ENCODE measurements at places on chromosomes 1 and 21.
A peak's percentile ranks its signal among the peaks of the same experiment; 100 is the strongest.

- DNase-seq = no peak
Observed at GRCh38 chr1:15797614-15798390, 9.6 kb downstream of the UQCRHL start.

DNA sequence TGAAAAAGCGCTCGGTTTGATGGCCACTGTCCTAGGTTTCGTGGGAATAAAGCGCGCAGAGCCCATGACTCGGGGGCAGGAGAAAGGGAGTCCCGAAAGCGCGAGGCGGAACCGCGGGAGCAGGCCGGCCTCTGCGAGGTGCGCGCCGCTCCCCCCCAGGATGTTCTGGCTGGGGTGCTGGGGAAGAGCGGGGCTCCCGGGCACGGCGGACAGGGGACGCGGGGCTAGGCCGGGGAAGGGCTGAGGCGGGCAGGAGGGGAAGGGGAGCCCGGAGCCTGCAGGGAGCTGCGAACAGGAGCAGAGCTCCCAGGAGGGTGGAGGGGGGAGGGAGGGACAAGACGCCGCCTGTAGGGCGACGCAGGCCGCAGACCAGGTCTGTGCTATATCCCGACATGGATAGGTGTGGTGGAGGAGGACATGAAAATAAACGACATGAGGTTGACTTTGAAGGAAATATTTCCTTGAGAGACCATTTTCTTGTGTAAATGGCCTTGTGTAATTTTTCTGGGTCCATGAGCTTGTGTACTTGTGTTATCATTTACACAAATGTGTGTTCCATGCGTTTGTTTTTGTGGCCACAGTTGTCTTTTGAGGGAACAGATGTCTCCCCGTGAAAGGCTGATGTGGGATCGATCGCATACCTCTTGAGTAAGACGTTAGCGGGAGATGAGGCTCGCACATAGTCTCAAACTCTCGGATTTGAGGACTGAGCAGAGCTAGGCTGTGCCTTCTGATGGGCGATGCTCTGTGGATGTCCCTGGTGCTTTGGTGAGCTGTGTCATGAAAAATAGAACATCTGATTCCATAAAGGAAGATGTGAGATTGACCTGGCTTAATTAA lies 1.3 kb downstream of the PCNT start:
- DNase-seq = no peak

GRCh38 chr1:21926814-21927532 lies 10.1 kb downstream of the HSPG2 start:
- no peak for DNase-seq

DNA sequence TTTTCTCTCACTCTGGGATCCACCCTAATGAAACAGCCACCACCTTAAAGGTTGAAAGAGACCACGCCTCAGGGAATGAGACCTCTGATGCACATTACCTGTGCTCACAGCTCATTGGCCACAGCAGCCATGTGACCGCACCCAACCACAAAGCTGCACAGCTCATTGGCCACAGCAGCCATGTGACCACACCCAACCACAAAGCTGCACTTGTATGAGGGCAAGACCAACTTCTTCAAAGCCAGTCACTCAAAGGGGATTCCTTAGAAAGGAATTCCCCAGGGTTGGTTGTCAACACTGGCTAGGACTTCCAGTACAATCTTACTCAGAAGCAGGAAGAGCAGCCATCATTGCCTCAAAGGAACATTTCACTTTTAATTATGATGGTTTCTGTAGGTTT lies 43.6 kb upstream of the PDE9A start:
- DNase-seq = no peak

- no peak for DNase-seq
Observed at GRCh38 chr1:5836776-5837440, 155.3 kb downstream of the NPHP4 start.

- DNase-seq = no peak
Observed at GRCh38 chr1:234840253-234840652, 230.3 kb upstream of the IRF2BP2 start.

DNA sequence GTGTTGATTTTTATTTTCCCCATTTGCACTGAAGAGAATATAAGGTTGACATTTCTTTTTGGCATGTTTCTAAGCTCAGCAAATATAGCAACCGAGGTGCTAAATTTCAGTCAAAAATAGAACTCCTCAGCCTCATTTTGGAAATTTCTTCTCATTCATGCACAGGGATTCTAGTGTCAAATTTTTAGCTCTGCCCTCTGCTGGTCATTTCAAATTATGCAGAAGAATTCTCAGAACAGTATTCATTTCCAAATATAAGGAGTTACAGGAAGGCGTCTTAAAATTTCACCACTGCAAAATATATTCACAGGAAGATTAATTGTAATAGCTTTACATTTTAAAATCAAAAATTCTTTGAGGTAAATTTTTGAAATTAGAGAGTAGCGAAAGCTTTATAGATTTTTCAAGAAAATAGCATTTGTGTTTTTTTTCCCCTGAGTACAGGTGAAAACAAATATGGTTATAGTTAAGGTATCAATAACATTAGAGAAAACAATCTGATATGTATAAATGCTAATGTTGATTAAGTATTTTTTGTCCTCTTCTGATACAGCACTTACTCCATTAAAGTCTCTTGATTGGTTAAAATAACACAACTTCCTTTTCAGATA lies 57.9 kb downstream of the FMN2 start:
- no peak for DNase-seq

DNA sequence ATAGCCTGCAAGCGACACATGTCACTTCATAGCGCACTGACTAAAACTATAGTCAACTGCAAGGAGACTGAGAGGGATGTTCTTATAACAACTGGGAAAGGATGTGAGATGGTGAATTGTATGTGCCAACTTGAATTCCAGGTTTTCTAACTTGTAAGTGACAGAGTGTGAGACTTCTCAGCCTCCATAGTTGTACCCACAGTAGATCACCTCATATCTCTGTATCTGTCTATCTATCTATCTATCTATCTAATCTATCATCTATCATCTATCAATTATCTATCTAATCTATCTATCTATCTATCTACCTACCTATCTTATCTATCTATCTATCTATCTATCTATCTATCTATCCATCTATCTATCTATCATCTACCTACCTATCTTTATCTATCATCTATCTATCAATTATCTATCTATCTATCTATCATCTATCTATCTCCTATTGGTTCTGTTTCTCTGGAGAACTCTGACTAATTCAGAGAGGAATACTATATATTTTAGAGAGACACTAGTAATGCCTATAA lies 162.3 kb downstream of the CTH start:
- no peak for DNase-seq

- no peak for DNase-seq
Observed at GRCh38 chr1:192802406-192802805, 6.4 kb upstream of the RGS2 start.

DNA sequence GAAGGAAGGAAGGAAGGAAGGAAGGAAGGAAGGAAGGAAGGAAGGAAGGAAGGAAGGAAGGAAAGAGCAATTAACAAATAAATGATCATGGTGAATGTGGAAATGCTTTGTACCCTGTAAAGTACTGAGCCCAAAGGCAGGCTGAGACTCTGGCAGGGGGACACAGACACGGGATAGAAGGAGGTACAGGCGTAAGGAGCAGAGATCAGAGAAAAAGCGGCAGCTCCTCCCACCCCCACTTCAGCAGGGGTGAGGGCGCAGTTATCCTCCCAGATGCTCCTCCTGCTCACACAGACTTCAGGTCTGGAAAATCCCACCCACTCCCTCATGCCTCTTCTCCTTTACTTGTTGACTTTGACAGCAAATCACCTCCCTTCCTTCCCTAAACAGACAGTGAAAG lies 464.5 kb downstream of the MATN1 start:
- no peak for DNase-seq

GRCh38 chr1:205495237-205495823 lies 9.1 kb upstream of the CDK18 start:
- no peak for DNase-seq

DNA sequence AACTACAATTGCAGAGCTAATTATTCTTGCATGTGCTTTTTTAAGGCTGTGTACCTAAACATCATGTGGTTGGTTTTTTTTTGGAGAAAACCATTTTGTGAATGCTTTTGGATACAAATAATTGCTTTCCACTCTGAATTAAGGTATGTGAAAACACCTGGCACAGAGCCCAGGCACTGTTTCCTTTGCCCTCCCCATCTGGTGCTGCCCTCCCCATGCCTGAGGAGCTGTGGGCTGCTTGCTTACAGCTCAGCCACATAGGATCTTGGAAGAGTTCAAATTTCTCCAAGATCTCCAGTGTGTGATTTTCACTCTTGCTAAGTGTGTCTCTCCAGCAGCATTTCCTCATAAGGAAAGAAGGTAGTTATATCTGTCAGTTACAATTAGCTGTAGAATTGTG lies 27.8 kb downstream of the DNM3 start:
- no peak for DNase-seq

GRCh38 chr1:6180268-6180706 lies at the start of gene CHD5:
Gene CHD5, minus strand, starts transcription at chr1:6180321. Its CDS starts 298 bp downstream, at chr1:6180023.
- no peak for DNase-seq

DNA sequence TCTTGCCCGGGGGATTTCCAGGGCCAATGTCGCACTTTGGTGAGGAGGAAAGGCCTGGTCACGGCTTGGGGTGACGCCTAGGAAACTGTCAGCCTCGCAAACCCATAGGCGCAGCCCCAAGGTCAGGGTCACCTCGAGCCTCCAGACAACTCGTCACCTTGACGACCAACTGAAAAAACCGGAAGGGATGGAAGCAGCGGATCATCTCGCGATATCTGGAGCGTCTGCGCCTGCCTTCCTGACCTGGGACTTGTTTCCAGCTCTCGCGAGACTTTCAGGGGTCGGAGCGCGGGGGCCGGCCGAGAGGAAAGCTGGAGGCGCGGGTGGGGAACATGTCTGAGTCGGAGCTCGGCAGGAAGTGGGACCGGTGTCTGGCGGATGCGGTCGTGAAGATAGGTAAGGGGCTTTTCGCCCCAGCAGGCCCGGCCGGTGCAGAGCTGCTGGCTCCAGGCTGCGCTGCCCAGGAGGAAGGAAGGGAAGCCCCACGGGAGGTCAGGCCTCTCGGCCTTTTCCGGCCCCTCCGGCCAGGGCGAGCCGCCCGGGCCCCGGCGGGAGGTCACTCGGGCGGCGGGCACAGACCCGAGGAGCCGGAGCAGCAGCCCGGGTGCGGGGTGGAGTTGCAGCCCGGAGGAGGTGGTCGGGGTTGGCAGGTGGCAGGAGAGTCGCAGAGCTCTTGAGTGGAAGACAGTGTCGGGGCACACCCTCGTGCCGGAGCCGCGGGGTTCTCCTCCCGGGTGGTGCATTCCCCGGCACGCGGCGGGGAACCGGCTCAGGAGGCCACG lies 47.2 kb upstream of the NBL1 start:
- DNase-seq = peak; percentile 39

GRCh38 chr1:30140566-30140965 lies 582.8 kb downstream of the MATN1 start:
- DNase-seq = no peak

DNA sequence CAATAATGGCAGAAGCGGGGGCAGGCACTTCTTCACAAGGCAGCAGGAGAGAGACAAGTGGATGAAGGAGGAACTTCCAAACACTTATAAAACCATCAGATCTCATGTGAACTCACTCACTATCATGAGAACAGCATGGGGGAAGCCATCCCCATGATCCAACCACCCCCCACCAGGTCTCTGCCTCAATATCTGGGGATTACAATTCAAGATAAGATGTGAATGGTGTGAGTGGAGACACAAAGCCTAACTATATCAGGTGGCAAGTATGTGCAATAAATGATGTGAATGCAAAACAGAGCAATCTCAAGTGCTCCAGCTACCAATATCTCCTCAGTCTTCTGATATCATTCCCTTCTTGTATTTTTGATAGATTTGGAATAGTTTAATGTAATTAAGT lies 12.4 kb downstream of the CFHR2 start:
- DNase-seq = no peak

- DNase-seq = no peak
Observed at GRCh38 chr1:209565759-209566678, 17.5 kb upstream of the CAMK1G start.

DNA sequence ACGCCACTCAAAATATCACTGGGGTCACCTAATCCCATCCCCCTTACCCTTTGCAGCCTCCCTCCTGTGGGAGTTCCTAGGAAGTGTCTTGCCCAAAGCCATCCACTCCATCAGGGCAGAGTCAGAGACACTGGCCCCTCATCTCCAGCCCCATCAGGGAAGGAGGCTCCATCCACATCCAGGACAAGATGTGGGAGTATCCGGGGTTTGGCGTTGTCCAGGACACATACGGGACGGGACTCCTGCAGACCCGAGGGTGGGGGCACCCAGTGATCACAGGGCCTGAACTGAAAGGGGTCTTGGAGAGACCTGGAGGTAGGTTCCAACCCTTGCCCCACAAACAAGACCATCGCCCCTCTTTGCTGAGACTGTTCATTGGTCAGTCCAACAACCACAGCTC lies 348.2 kb downstream of the MATN1 start:
- DNase-seq = no peak

DNA sequence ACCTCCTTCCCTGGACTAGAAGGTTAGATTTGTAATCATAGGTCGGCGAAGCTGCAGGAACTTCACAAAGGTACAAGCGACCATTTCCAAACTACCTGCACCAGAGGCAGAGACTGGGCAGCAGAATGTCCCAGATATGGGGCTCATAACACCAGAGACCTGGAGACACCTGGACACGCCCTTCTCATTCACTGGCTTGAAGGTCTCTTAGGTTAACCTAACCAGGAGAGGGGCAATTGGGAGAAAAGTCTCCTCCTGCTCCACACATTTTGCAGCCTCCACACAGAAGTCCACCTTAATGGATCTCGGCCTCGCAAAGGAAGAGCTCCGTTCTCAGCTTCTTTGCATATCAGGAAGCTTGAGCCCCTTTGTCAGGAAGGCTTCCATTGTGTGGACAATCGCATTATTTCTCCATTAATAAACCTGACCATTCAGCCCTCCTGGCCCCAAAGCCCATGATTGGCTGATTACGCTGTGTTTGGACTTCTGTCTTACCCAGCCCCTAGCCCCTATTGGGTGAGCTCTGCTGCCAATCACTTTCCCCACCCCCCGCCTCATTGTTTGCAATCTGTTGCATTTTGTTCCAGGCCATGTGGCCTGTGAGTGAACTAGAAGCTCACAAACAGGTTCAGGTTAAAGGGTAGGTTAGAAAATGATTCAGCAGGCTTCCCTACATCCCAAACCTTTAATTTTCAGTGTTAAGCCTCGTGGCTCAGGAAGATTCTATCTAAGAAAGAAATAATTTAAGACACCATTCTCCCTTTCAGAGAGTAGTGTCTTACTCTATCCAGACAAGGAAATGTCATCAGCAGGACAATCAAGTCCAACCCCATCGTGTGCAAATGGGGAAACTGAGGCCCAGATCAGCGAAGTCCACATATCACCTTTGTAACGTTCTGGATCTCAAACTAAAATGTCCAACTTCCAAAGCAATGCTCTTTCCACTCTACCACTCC lies 2.8 kb downstream of the MYCL start:
- DNase-seq = peak; percentile 83

GRCh38 chr1:243258731-243259130 lies 2.9 kb downstream of the SDCCAG8 start:
- no peak for DNase-seq

Measured in D721Med (cell line).